Mucosa of descending colon (tissue), 3 donors: ENCODE measurements at places on chromosomes 6 and 20. TPM values are rescaled to one million over a fixed set of nuclear protein-coding genes. Genes with fewer than 3 reads are reported as not detected.

DNA sequence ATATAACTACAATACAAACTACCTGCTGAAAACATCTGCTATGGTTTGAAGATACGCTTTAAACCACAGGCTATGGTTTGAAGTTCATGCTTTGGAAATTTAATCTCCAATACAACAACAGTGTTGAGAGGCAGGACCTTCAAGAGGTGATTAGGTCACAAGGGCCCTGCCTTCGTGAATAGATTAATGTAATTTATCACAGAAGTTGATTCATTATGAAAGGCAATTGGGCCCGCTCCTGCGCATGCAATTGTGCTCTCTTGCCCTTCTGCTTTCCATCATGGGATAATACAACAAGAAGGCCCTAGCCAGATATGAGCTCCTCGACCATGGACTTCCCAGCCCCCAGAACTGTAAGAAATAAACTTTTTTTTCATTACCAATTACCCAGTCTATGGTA is 21.2 kb downstream of the REPS1 start:
- DNase-seq = no peak

The ACTL10 gene
- 1.7 TPM for total RNA-seq

DNA sequence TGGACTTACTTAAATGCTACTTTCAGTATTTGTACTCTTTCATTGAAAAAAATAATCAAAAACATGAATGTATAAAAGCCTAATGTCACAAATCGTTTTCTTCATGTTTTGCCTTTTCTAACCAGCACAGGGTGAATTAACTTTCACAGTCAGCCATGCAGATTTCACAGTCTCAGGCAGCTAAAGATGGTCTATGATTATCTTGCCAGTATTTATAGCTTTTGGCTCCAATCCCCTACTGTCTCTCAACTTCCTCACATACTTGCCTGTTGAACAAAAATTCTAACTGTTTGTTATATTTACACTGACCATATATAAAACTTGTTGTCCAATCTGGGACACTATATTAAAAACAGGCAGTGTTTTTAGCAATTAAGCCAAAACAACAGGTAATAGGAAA is 358.2 kb downstream of the ARHGAP18 start:
- DNase-seq = no peak

GRCh38 chr20:62732842-62733525 is 24.3 kb downstream of the NTSR1 start:
- DNase-seq = no peak

DNA sequence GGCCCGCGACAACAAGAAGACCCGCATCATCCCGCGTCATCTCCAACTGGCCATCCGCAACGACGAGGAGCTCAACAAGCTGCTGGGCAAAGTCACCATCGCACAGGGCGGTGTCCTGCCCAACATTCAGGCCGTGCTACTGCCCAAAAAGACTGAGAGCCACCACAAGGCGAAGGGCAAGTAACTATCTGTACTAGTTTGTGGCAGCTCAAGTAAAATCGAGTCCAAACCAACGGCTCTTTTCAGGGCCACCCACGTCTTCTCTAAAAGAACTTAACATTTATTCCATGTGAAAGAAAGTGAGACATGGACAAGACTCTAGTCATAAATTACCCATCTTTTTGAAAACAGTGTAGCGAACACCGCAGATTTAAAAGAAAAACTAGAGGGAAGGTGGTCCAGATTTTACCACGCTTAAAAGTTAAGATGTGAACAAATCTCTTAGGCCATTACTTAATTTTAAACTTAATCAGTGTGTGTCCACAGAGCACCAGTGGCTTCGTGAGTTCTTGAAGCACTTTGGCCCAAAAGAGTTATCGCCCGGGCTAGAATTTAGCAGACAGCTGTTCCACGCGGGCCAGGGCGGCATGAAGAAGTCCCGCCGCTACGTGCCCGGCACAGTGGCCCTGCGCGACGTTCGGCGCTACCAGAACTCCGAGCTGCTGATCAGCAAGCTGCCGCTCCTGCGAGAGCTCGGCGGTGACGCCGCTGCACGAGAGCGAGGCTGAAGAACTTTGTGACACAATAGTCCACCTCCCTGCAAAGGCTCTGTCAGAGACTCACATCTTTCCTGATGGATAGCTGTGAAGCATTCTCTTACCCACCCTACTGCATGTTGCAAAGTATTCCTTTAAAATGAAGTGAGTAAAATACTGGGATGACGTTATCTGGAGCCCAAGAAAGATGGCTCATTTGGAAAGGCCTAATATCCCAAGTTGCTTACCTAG is 113.9 kb upstream of the PRSS16 start:
- peak; percentile 92 for DNase-seq

The SLX4IP gene
- 5.7 TPM for total RNA-seq

GRCh38 chr6:3805448-3806123 is 43.6 kb upstream of the FAM50B start:
- no peak for DNase-seq
